Activated T-helper 1 cell treated with Interleukin-2 at 50 U/mL for 16 hours (primary cell): ENCODE measurements at places on chromosomes 1 and 21.

DNA sequence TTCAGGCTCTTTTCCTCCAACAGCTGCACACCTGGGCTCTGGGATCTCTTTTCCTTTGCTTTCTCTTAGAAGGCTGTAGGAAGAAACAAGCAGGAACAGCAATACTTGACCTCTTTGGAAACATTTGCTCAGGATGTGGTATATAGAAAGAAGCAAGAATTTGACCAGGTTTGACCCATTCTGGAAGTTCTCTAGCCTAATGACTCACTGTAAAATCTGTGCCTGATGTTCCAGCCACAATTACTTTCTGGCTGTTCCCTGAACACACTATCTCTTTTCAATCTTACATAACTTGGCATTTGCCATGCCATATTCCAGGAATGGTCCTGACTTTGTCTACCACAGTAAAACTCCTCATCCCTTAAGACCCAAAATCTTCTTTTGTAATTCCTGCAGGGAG is 419.9 kb upstream of the DAB1 start:
- DNase-seq, result no peak

GRCh38 chr1:156119503-156120209 is 5.1 kb downstream of the LMNA start:
- DNase-seq, result no peak

- DNase-seq, result no peak
Observed at GRCh38 chr1:186511761-186512637, 51.1 kb upstream of the PDC start.

GRCh38 chr21:41817228-41817627 is 50.4 kb upstream of the RIPK4 start:
- no peak for DNase-seq

DNA sequence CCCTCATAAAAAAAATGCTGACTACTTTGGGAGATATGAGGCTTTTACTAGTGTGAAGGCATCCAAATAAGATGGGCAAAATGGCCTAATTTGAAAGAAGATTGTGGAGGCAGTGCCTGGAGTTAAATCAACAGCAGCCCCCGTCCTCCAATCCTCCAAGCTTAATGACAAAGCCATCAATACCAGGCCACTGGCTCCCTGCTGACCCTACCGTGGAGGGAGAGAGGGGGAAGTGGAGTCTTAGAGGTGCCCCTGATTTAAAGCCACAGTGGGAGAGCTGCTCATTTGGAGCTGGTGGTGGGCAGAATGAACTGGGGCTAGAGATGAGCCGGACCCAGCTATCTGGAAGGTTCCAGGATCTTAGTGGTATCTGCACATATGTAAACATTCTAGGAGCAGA is 24.3 kb upstream of the KNCN start:
- no peak for DNase-seq
